GOT3 (cell line): ENCODE measurements at places on chromosomes 2 and 18.
A peak's percentile ranks its signal among the peaks of the same experiment; 100 is the strongest.

- DNase-seq, result no peak
Observed at GRCh38 chr2:20185176-20186022, 39.5 kb downstream of the SDC1 start.

GRCh38 chr2:235564884-235565530 is 71.2 kb downstream of the AGAP1 start:
- no peak for DNase-seq

GRCh38 chr2:213248637-213249036 is 35.6 kb upstream of the SPAG16 start:
- no peak for DNase-seq

DNA sequence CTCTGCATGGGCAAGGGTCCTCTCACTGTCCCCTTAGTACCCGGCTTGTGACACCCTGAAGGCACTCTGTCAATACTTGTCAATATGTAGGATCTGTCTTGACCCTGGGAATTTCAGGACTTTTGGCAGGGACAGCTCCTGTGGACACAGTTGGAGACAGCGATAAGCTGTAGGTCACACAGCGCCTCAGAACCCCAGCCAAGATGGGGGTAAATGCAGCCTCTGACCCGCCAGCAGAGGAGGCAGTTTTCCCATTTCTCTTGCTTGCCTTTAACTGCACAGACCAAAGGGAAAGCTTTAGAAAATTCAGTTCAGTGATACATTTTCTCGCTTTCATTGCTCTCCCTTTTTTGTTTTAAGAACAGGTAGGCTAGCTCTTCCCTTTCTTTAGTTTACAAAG is 54.8 kb upstream of the KLHL29 start:
- no peak for DNase-seq

DNA sequence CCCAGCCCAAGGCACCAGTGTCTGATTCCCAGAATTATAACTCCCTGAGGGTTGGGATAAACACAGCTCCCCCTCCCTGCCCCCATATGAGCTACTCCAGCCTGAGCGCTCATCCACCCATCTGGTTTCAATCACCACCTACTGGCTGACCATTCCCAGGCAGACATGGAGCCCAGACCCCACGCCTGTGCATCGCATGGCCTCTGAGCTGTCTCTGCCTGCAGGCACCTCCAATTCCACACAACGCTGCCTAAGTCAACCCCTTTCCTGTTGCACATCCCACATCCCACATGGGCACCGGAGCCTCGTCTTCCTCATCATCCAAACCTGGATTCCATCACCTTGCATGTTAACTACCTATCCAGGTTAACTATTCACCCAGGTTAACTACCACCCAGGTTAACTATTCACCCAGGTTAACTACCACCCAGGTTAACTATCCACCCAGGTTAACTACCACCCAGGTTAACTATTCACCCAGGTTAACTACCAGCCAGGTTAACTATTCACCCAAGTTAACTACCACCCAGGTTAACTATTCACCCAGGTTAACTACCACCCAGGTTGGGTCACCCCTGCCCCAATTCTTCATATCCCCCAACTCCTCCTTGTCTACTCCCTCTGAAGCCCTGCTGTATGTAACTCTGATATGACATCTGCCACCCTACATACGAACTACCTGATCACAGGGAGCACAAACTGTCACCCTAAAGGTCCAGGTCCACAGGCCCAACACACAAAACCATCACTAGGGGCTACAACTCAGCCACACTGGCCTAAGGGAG is 47.8 kb downstream of the TEX51 start:
- no peak for DNase-seq

GRCh38 chr2:27080603-27080936 is 2.2 kb downstream of the EMILIN1 start:
- DNase-seq, result no peak

- no peak for DNase-seq
Observed at GRCh38 chr2:38701542-38701941, 35.6 kb downstream of the GALM start.

DNA sequence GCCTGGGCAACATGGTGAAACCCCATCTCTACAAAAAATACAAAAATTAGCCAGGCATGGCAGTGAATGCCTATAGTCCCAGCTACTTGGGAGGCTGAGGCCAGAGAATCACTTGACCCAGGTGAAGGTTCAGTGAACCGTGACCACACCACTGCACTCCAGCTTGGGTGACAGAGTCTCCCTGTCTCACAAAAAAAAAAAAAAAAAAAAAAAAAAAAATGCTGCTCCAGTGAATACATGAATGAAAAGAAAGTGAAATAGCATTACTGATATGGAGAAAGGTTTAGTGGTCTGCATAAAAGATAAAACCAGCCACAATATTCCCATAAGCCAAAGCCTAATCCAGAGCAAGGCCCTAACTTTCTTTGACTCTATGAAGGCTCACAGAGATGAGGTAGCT is 44.5 kb downstream of the METTL8 start:
- DNase-seq, result no peak

DNA sequence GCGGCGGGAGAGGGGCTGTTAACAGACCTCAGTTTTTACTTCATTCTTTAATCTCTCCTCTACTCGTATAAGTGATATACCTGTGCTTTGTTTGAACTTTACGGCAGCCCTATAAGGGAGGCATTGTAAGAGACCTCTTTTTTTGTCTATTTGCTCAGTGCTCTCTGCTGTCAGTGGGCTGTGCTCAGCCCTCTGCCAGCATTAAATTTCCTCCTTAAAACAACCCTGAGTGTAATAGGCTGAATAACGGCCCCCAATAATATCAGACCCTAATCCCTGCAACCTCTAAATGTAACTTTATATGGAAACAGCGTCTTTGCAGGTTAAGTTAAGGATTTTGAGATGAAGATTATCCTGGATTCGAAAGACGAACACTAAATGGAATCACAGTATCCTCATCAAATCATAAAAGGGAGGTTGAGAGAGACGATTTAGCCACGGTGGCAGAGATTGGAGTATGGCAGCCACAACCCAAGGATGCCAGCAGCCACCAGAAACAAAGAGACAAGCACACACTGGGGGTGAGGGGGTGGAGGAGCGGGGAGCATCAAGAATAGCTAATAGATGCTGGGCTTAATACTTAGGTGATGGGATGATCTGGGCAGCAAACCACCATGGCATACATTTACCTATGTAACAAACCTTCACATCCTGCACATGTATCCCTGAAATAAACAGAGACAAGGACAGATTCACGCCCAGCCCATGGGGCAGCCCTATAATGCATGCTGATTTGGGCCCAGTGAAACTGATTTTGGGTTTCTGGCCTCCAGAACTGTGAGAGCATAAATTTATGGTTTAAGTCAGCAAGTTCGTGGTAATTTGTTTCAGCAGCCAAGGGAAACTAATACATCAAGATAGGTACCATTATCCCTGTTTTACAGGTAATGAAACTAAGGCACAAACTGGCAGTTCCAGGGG is 894 bp upstream of the FARSB start:
- no peak for DNase-seq

DNA sequence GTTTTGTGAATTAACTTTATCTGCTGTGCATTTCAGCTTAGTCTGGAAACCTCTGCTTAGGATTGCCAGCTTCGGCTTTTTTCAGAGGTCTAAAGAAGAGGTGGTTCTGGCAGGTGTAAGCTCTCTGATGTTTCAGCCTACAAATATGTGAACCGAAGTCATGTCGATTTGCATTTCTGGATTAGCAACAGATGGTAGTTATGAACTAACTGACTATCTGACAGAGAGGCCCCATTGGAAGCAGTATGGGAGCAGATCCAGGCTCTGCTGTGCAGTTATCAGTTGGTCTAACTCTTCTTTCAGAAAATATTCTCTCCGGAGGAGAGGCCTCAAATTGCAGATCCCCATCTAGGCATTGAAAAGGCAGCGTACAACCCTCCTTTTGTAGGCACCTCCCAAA is 32.7 kb upstream of the SPRED2 start:
- DNase-seq, result no peak

GRCh38 chr2:127137225-127137624 is 30.3 kb upstream of the BIN1 start:
- DNase-seq, result no peak

DNA sequence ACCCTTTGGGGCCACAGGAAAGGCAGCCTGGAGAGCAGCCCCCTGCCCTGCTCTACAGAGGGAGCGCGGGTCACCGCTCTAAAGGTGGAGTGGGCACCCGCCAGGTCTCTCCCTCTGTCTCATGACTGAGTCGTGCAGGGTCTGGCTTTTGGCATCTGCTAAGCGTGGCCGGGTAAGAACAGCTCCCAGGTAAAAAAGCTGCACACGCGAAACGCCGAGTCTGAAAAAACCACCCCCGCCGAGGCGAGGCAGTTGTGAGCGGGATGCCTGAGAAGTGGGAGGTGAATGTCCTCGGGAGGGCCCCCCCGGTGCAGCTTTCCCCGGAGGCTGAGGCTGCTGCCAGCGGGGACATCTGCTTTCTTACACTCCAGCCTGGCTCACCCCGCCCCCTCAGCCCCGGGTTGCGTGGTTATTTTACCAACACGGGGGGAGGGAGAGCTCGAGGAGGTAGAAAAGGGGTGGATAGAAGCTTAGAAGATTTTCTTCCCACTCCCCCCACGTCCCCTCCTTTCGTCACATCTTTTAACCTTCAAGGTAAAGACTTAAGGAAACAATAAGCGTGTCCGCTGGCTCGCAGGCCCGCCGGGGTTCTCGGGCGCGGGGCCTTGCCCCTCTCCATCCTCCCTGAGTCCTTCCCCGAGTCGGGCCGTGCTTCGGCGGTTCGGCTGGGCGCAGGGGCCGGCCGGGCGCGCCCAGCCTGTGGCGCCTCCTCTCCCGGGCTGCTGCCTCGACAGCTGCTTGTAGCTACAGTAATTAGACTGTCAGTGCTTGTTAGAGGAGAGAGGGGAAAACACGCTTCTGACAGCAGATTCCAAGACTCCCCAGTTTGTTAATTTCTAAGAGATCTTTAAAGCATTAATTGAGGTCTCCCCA is 70.6 kb upstream of the PSMD14 start:
- DNase-seq, result no peak

- no peak for DNase-seq
Observed at GRCh38 chr2:42838133-42838532, 45.8 kb upstream of the HAAO start.

DNA sequence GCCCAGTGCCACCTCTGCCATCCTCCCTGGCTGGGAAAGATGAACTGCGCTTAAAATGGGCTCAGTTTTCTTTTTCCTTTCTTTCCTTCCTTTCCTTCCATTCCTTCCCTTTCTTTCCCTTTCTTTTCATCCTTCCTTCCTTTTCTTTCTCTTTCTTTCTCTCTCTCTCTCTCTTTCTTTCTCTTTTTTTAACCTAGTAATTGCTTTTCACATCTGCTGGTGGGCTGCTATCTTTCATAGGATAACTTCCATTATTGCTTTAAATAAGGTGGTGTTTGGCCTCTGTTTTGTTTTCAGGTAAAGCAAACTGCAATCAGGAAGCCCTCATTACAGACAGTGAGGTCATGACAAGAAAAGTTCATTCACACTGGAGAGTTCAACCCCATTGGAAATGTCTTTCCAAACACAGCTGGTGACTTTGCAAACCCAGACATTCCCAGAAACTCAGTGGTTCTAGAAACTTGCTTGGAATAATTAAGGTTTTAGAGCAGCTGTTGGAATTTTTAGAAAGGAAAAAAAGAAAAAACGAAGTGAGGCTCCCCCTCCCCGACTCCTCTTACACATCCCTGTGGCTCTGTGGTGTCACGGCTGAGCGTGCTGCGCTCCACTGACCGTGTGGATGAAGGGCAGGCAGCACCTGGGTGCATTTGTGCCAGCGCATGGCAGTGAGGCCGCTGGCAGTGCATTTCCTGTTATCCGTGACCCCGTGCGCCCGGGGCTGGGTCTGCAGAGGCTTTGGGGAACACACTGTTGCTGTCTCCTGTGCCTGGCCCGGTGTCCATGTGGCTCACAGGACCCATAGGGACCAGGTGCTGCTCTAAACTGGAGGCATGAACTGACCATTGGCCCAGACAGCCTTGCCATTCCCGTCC is 76.9 kb downstream of the MBP start:
- no peak for DNase-seq

GRCh38 chr2:241315879-241316631 is at the start of gene SEPTIN2:
SEPTIN2 (plus strand) TSS chr2:241315925; CDS start chr2:241324233, 8,308 bp downstream.
- peak; percentile 56 for DNase-seq

DNA sequence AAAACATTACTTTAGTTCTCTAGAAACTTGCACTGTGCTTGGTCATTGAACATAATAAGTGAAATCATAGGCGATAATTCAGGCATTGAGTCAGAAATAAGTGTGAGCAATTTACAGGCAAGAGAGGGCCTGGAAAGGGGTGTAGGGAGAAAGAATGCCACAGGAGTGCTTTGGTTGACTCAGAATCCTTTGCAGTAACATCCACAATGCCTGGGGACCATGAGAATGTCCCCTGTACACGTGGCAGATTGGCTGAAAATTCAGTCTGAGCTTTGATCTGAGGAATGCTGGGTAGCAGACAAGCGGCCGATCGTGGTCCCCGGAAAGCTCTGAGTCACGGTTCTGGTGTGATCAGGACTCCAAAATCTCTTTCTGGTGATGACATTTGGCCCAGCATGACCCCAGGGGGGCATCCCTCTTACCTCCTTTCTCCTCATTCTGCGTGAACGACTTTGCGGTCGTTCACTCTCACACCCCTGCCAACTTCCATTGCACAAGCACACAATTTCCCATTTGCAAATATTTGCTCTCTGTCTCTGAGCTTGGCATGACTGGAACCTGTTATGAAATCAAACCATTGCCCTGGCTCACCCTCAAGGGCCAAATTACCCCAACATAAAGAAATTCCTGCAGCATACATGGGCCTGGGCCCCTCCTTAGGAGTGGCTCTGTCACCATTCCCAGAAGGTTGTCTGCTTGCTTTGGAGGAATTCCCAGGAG is 305.0 kb upstream of the EPAS1 start:
- DNase-seq, result peak; percentile 63

- no peak for DNase-seq
Observed at GRCh38 chr2:175948191-175948590, 53.9 kb downstream of the LNPK start.

- DNase-seq, result no peak
Observed at GRCh38 chr2:69945941-69946340, 15.5 kb downstream of the ASPRV1 start.

- DNase-seq, result no peak
Observed at GRCh38 chr2:159650574-159650973, 34.2 kb upstream of the BAZ2B start.

DNA sequence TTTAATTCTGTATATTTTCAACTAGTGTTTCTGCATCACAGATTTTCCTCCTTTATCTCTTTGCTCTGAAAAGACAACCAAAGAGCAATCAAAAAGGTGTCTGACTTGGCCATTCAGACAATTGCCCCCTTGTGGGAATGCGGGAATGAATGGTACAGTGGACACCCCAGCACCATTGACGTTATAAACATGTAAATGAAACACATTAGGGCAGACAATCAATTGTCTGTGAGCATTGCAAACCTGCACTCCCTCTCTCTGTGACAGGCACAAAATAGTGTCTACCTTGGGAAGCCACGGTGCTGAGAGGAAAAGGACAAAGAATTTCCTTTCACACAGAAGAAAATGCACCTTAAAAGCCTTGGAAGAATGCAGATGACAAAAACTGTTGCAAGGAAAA is 8.0 kb downstream of the ZEB2 start:
- DNase-seq, result no peak

DNA sequence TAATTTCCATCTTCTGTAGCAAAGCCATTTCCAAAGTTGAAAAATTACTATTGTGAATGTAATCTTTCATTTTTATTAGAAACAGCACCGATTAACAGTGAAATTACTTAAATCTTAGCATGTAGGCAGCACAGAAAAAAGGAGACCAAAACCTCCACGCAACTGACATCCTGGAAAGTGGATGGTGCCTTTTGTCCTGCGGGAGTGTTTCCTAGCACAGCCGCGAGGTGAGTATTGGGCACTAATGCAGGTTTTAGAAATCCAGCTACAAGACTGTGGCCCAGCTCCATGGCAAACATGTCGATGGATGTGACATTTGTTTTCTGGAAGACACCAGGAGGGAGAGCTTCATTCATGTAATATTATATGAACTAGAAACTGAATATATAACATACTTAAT is 86.9 kb downstream of the MBP start:
- no peak for DNase-seq

GRCh38 chr2:71498261-71498701 is 44.9 kb downstream of the DYSF start:
- no peak for DNase-seq
